ENCODE measurements at places on chromosomes 4 and X. TPM values are rescaled to one million over a fixed set of nuclear protein-coding genes. Genes with fewer than 3 reads are reported as not detected.
A peak's percentile ranks its signal among the peaks of the same experiment; 100 is the strongest.

DNA sequence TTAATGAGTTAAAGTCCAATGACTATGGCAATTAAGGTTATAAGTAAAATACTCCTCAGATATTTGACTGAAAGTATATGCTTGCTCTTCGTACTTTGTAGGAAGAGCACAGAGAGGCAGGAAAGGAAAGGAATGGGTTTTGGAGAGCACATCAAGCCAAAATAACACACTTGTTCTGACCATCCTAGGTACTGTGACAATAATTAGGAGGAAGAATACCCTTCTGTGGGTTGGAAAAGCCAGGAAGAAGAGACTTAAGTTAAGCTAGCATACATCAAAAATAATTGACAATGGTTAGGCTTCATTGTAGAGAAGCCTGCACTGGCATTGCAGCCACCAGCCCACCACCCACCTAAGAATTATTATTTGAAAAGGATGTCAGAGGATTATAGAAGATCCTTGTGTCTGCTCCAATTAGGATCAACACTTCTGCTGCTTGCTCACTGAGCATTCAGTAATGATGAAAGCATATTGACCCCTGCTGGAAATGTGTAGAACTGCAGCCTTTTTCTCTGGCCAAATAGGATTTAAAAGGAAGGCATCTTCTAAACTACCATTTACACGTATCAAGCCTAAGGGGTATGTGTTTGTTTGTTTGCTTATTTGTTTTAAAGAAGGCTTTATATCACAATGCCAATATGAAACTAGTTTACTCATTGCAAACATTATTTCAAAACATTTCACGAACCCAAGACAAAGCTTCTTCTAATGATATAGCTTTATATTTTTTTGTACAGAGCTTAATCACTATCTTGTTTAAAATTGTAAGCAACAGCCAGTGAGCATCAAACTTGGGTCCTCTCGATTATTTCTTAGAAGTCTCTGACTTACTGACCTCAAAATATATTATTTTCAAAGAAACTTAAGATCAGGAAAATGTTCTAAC, 286.2 kb upstream of the TET2 start:
- DNase-seq: no peak

GRCh38 chrX:78316265-78316664, 11.1 kb downstream of the CYSLTR1 start:
- no peak for DNase-seq

GRCh38 chr4:74038425-74039314, at the start of gene CXCL3:
CXCL3 (minus strand) TSS chr4:74038689; CDS start chr4:74038611, 78 bp downstream.
- peak; percentile 84 for DNase-seq

DNA sequence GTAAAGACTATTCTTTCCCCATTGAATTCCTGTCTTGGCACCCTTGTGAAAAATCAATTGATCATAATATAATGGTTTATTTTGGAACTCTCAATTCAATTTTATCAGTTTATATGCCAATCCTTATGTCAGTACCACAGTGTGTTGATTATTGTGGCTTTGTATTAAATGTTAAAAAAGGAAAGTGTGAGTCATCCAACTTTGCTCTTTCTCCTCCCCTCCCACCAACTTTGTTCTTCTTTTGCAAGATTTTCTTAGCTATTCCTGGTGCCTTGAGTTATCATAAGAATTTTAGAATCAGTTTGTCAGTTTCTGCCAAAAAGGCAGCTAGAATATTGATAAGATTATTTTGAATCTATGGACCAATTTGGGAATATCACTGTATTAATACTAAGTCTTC, 11.2 kb upstream of the RNF175 start:
- no peak for DNase-seq

The IL1RAPL2 gene
- not detected for total RNA-seq

Measured in Right ventricle myocardium superior (tissue), 1 donor.